Activated naive CD8-positive, alpha-beta T cell treated with anti-CD3 and anti-CD28 coated beads, Interleukin-2, amount 10 ng/mL, durations not matched to agents 7 days and 5 days (primary cell): ENCODE measurements at places on chromosomes 16 and 17.

- H3K36me3 ChIP-seq, result peaks cover 15% of the 10 kb centered on the region
- H3K4me1 ChIP-seq, result no peaks in the 10 kb centered on the region
- no peak overlapping the region for H3K4me3 ChIP-seq
- no peaks in the 10 kb centered on the region for H3K27me3 ChIP-seq
- H3K27ac ChIP-seq, result no peak overlapping the region
Measured at GRCh38 chr17:18059283-18059682, 20.1 kb downstream of the GID4 start.

DNA sequence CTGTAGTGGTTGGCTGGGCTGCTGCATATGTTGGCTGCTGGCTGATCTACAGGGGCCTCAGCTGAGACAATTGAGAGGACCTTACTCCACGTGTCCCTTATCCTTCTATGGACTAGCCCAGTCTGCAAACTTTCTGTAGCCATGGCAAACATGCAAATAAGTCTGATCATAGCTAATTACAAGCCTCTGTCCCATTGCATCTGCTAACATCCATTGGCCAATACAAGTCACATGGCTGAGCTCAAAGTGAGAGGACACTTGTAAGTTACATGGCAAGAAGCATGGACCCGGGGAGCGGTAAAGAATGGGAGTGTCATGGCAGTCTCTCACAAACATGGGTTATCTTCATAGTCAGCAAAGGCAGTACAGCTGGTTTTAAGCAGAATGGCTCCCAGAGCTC, 11.6 kb upstream of the IL4R start:
- DNase-seq, result no peak
- H3K4me1 ChIP-seq, result peaks cover 16% of the 10 kb centered on the region
- no peak overlapping the region for H3K27ac ChIP-seq
- H3K4me3 ChIP-seq, result no peak overlapping the region
- peaks cover 12% of the 10 kb centered on the region for H3K36me3 ChIP-seq
- H3K27me3 ChIP-seq, result no peaks in the 10 kb centered on the region

GRCh38 chr17:14211801-14212200, 24.9 kb downstream of the CDRT15 start:
- no peak overlapping the region for H3K27ac ChIP-seq
- peaks cover 5% of the 10 kb centered on the region for H3K4me1 ChIP-seq
- DNase-seq, result peak; percentile 62
- no peaks in the 10 kb centered on the region for H3K27me3 ChIP-seq
- peaks cover 35% of the 10 kb centered on the region for H3K36me3 ChIP-seq

- no peak overlapping the region for H3K27ac ChIP-seq
- H3K36me3 ChIP-seq, result peaks cover 14% of the 10 kb centered on the region
- no peak overlapping the region for H3K4me3 ChIP-seq
- H3K27me3 ChIP-seq, result no peaks in the 10 kb centered on the region
- no peak for DNase-seq
- H3K4me1 ChIP-seq, result peaks cover 1% of the 10 kb centered on the region
Measured at GRCh38 chr16:200388-200787, 20.1 kb downstream of the HBQ1 start.

DNA sequence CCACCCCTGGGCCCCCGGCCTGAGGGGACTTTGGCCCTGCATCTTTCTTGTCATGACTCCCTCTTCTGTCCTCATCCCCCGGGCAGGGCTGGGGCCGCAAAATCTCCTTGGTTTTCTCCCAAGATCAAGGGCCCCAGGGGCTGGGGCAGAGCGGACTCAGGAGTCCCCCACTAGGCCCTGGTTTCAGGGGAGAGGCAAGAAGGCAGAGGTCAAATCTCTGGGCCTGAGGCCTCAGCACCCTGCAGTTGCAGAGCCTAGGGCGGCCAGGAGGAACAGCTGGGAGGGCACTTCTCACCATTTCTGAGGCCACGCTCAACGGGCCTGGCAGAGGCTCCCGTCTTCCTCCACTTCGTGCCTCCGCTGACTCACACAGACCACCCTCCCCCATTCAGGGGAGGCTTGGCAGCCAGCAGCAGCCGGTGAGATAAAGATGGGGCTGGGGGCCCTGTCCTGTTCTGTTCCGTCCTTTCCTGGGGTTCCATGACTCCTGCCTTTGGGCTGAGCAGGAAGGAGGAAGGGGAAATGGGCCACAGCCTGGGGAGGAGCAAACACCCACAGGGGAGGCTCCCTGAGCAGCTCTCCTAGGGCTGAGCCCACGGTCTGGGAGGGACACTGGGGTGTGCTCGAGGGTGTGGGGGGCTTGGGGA, 12.4 kb downstream of the ZSCAN10 start:
- no peaks in the 10 kb centered on the region for H3K27me3 ChIP-seq
- peak overlapping the region; percentile 21 for H3K27ac ChIP-seq
- DNase-seq, result no peak
- no peak overlapping the region for H3K4me3 ChIP-seq
- no peaks in the 10 kb centered on the region for H3K36me3 ChIP-seq

- no peak overlapping the region for H3K4me3 ChIP-seq
- no peak overlapping the region for H3K27ac ChIP-seq
- DNase-seq, result no peak
Measured at GRCh38 chr16:84397090-84397489, 28.8 kb downstream of the ATP2C2 start.

DNA sequence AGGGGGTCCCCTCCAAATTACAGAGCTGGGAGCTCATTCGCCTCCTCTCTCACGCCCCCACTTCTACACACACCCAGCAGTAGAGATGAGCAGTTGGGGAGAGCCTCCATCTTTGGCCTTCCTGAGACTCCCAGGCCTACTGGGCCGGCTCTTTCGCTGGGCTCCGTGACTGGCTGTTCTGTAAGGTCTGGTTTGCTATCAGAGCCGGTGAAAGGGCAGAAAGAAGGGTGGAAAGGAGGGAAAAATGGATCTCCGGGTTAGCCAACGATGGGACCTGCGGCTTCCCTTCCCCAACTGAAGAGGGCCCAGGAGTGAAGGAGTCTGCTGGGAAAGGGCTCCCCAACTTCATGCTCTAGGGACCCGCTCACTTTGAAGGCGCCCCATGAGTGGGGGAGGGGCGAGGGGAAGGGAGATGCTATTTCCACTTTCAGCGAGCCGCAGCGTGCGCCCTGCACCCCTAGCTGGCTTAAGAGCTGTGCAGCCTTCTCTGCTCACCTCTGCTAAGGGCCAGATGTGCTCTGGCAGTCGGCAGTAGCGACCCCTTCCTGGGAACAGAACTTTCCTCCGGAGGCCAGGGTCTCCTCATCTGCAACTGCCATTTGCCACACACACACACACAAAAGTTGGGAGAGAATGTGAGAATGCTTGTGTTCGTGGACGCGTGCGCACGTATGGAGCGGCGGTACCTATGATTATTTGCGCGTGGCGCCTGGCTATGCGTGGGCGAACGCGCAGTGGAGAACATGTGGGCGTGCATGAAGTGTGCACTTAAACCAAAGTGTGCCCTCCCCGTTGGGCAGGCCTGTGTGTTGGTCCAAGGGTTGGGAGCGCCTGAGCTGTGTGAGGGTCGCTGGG, 2.9 kb upstream of the FOXF1 start:
- H3K4me3 ChIP-seq, result peak overlapping the region; percentile 51
- peaks cover 18% of the 10 kb centered on the region for H3K4me1 ChIP-seq
- H3K27me3 ChIP-seq, result peaks cover 76% of the 10 kb centered on the region
- DNase-seq, result no peak
- H3K36me3 ChIP-seq, result no peaks in the 10 kb centered on the region
